Activated T-cell treated with anti-CD3 and anti-CD28 coated beads, Interleukin-2, amount 50 U/mL, for 72 hours (primary cell): ENCODE measurements at places on chromosomes 3 and 15. TPM values are rescaled to one million over a fixed set of nuclear protein-coding genes. Genes with fewer than 3 reads are reported as not detected.
A peak's percentile ranks its signal among the peaks of the same experiment; 100 is the strongest.

Gene ASTE1
- total RNA-seq, result 10.2 TPM

Gene CD86
- 2.4 TPM for total RNA-seq

Gene GHRL
- total RNA-seq, result 0.43 TPM

Gene SEMA3G
- 0.36 TPM for total RNA-seq

Gene RNF13
- 47.3 TPM for total RNA-seq

DNA sequence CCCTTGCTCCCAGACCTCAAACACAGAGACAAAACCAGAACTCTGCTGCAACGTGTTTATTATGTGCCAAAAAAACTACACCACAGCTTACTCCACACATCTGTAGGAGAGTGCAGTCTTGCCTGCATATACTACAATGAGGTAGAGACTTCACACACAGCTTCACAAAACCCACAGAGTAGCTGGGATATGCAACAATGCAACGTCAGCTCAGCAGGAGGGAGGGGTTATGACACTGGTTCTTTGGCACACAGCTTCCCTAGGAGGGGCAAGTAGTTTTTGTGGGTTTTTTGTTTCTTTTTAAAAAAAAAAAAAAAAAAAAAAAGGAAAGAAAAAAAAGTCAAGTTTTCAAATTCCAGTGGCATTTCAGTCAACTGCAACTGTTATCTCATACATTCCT lies 2.9 kb upstream of the RPS17 start:
- H3K27me3 ChIP-seq, result no peaks in the 10 kb centered on the region
- H3K36me3 ChIP-seq, result peaks cover 18% of the 10 kb centered on the region
- peaks cover 19% of the 10 kb centered on the region for H3K4me1 ChIP-seq
- no peak overlapping the region for H3K27ac ChIP-seq
- H3K4me3 ChIP-seq, result no peak overlapping the region

DNA sequence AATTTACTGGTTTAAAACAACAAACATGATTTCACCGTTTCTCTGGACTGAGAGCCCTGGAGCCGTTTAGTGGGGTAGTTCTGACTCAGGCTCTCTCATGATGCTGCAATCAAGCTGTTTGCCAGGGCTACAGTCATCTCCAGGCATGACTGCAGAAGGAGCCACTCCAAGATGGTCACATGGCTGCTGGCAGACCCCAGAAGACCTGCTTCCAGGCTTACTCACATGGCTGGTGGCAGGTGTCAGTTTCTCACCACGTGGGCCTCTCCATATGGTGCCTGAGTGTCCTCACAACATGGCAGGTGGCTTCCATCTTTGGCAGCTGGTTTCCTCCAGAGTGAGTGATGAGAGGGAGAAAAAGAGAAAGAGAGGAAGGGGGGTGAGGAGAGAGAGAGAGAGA lies 378.3 kb upstream of the RGMA start:
- no peak overlapping the region for H3K27ac ChIP-seq
- no peaks in the 10 kb centered on the region for H3K36me3 ChIP-seq
- H3K27me3 ChIP-seq, result no peaks in the 10 kb centered on the region
- H3K4me3 ChIP-seq, result no peak overlapping the region
- no peak for DNase-seq

GRCh38 chr15:80633221-80633620 lies 61.9 kb upstream of the ABHD17C start:
- H3K36me3 ChIP-seq, result no peaks in the 10 kb centered on the region
- H3K4me1 ChIP-seq, result no peaks in the 10 kb centered on the region
- no peak for DNase-seq
- no peak overlapping the region for H3K27ac ChIP-seq

GRCh38 chr3:24145481-24145880 lies 200.4 kb downstream of the NR1D2 start:
- no peaks in the 10 kb centered on the region for H3K4me1 ChIP-seq
- H3K27ac ChIP-seq, result no peak overlapping the region
- no peak for DNase-seq
- no peak overlapping the region for H3K4me3 ChIP-seq
- no peaks in the 10 kb centered on the region for H3K27me3 ChIP-seq

DNA sequence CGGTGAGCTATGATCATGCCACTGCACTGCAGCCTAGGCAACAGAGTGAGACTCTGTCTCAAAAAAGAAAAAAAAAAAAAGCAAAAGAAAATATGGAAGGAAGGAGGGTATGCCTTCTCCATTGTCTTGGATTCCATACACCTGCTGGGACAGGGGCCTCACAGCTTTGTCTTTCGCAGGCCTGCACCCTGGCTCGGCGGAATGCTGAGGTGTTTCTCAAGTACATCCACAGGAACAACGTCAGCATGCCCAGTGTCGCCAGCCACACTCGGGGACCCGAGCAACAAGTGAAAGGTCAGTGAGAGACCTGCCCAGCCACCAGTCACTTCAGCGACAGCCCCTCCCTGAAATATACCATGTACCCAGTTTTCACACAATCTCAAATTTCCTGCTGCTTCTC lies 288.5 kb upstream of the UMPS start:
- no peaks in the 10 kb centered on the region for H3K27me3 ChIP-seq
- H3K4me3 ChIP-seq, result no peak overlapping the region
- H3K4me1 ChIP-seq, result no peaks in the 10 kb centered on the region
- no peaks in the 10 kb centered on the region for H3K36me3 ChIP-seq
- no peak overlapping the region for H3K27ac ChIP-seq

DNA sequence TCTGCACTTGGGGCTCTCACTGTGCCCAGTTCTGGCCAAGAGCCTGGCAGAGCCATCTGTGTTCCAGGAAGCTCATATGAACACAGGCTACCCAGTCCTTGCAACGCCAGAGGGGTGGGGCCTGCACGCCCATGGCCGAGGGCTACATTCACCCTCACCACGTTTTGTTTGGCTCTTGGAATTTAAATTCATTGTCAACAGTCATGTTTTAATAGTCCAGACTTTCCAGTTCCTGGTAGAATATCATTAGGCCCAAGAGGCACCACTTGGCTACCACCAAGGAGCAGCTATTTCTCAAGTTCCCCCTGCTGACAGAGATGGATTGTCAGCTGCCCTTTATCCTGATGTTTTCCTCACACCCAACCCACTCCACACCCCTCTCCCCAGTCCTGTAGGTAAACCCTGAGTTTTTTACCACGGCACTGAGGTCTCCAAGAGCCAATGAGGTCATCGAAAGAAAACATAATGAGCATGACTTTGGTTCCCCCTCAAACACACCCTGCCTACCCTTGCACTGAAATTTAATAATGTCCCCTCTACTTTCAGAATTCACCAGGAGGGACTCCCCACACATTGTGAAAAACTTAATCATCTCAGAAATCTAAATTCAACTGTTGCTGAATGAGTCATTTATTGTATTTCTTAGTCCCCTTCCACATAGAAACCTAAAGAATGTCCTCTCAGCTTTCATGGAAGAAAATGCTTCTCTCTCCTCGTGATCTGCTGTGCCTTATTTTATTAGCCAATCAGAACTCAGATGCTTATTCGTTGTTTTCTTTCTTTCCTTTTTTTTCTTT lies 125.1 kb downstream of the SHQ1 start:
- H3K27me3 ChIP-seq, result no peaks in the 10 kb centered on the region
- DNase-seq, result peak; percentile 21
- H3K4me3 ChIP-seq, result peak overlapping the region; percentile 4
- H3K36me3 ChIP-seq, result no peaks in the 10 kb centered on the region
